Right forelimb (tissue), 1 donor: ENCODE measurements at places on chromosomes 5 and 9.

DNA sequence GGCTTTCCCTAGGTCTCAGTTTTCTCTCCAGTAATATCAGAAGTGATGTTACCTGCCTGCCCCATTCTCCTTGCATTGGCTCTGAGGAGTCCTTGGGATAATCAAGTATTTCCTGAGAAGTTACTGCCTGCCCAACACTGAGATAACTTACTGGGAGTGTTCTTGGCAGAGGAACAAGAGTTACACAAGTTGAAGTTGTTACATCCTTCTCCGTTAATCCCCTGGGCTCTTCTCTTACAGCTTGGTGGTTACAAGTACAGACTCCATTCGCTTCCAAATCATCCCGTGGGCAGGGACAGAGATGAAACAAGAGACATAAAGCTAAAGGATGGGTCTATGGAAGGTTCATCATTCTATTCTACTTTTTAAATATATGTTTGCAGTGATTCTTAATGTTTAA, 74.1 kb upstream of the SAP30L start:
- no peak for DNase-seq

DNA sequence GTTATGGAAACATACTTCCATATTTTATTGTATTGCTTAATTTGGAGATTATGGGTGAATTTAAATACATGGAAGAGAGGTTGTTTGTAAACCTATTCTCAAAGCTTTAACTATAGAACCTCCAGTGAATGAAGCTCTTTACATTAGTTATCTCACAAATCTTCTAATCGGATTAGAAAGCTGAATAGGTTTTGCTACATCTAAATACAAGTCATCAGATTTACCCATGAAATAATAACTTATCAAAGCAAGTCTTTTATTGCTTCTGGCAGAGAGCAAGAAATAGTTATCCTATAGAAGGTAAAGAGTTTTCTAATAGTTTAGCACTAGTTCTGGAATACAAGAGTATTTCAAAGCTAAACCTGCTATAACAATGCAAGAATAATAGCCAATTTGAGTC, 104.4 kb upstream of the SREK1 start:
- DNase-seq = no peak

GRCh38 chr9:117156144-117156688, 258.6 kb downstream of the ASTN2 start:
- DNase-seq = no peak

- DNase-seq = no peak
Observed at GRCh38 chr5:120638449-120638848, 174.3 kb downstream of the PRR16 start.

GRCh38 chr9:9752722-9753121, 860.1 kb downstream of the PTPRD start:
- DNase-seq = no peak
